ENCODE measurements at places on chromosomes 3 and 15.
A peak's percentile ranks its signal among the peaks of the same experiment; 100 is the strongest.

GRCh38 chr15:40323239-40323952 is at the start of gene INAFM2:
INAFM2 (plus strand) TSS chr15:40323692; CDS start chr15:40324056, 364 bp downstream.
- peak; percentile 83 for DNase-seq

DNA sequence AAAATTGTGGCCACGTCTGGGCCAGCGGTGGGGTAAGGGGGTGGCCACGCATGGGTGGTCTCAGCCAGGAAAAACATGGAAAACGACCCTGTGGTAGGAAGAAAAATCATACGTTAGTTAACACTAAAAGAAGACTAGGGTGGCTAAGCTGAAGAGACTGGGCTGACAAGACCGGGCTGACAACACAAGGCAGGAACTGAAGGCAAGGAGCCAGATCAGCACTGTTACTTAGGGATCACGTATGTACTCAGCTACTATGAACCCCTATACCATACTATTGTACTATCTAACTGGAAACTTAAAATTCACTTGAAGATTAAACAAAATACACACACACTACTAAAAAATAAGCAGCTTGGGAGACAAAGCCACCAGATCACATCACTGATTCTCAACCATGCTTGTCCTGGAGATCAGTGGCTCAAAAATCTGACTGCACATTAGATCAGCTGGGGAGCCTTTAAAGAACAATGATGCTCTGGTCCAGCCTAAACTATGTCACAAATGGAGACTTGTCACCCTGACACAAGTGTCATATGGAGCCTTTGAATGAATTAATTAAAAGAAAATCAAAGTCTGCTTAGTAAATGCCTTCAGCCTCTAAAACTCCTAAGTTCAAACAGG is 442.2 kb downstream of the SHQ1 start:
- DNase-seq, result no peak

DNA sequence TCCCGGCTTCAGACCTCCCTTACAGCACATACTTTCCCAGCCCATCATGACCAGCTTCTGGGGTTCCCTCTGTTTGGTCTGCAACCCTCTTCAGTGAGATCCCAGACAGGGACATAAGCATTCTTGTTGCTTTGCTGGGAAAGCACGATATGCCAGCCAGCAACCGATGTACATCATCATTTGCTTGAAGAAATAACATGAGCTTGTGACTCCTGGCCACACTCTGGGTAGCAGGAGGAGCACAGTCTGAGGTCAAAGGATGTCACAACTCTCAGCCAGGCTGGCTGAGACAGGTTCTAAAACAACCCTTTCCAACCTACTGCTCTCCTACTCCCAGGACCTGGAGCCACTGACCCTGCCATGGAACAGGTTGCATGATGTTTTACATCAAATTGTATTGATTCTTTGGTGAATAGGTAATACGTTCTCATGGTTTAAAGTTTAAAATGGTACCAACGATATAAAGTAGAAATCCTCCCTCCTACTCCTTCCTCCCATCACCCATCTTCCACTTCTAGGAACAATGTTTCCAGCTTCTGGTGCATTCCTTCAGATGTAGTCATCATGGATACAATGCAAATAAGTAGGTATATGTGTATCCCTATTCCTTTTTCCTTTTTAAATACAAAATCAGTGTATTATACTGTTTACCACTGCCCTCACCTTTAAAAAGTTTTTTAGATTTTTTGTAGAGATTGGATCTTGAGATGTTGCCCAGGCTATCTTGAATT is 190.3 kb downstream of the OPA1 start:
- DNase-seq, result no peak

DNA sequence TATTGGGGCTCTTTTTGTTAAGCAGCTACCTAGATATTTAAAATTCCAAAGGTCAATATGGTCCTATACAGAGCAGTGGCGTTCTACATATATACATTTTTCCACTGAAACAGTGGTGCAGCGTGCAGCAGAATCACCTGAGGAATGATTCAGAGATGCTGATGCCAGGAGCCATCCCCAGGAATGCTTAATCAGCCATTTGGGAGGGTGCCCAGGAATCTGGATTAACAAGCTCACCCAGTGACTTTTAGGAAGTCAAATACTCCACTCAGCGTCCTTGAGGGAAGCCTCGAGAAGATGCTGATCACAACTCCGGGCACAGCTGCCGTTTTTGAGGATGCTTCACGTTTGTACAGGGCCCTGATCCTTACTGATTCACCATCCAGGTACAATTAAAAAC is 82.6 kb upstream of the ARHGEF3 start:
- DNase-seq, result no peak

DNA sequence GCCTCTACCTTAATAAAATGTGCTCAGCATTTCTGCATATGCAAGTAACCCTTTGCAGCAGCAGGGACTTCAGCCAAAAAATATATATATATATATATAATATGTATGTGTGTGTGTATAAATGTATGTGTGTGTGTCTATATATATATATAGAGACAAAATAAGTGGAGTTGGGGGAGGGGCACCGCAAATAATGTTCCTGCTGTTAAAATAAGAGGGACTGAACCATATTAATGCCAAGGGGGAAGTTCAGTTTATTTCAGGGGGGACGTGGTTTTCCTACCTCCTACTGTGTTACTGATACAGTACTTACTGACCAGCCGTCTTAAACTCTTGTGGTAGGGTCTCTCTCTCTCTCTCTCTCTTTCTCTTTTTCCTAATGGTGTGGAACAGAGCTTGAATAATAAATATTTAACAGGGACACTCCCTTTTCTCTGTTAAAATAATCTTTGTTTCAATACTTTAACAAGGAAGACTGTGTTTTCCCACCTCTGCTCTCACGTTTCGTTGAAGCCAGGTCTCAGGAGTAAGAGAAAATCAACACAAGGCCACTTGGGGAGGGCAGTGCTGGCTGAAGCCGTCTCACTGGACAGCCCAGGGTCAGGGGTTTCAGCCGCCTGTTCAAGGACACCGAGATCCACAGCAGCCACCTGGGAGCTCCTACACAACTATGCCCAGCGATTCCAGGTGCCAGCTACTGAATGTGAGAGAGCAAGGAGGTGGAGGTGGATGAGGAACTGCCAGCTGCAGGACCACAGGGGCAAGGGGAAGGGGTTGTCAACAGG is 42.8 kb upstream of the ADAMTSL3 start:
- no peak for DNase-seq
